ENCODE measurements at places on chromosomes 2 and 18.

- no peak for DNase-seq
Observed at GRCh38 chr18:6589923-6590322, 139.6 kb upstream of the ARHGAP28 start.

DNA sequence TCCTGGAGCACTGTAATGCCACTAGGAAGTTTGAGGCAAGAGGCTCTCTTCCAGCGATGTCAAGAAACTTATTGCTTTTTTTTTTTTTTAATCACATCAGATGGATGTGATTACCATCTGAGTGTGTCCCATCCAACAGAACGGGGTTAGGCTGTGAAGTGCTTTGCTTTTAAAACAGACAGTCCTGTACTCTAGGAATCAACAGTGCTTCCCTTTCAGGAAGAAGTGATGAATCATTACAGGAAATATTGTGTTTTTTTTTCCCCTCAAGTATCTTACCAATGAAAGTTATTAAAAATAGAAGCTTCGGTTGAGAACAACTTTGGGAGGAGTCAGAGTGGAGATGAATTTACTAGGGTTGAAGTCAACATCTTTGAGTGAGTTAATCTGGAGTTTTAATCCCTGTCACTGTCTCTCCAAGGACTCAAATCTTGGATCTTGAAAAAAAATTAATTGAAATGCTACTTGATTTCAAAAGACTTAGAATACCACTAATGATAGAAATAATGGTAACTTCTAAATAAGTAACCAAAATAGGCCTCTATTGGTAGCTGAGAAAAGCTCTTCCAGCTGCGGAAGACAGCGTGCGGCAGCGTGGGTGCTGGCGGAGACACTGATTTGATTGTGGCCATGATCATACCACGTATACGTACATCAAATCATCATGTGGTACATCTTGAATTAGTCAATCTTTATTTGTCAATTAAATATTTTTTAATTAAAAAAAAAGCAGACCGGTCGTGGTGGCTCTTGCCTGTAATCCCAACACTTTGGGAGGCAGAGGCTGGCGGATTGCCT, 45.5 kb downstream of the GATA6 start:
- peak; percentile 62 for DNase-seq

GRCh38 chr2:70964596-70965386, 13.6 kb upstream of the ANKRD53 start:
- DNase-seq = peak; percentile 70

- DNase-seq = no peak
Observed at GRCh38 chr18:70246061-70246466, 40.6 kb upstream of the RTTN start.

DNA sequence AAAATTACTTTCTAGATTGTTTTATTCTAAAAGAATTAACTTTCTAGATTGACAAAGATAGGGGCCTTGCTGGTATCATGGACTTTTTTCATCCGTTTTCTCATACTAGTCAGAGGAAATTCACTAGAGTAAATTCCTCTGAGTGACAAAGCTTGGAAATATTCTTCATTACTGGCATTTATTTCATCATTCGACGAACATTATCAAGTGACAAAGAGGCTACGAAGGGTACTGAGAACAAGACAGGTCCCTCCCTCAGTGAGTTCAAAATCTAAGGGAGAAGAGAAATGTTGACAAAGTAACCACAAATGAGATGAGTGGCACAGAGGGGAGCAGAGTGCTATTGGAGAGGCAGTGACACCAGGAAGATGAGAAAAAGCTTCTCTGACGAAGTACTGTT, 4.3 kb downstream of the EPG5 start:
- no peak for DNase-seq

DNA sequence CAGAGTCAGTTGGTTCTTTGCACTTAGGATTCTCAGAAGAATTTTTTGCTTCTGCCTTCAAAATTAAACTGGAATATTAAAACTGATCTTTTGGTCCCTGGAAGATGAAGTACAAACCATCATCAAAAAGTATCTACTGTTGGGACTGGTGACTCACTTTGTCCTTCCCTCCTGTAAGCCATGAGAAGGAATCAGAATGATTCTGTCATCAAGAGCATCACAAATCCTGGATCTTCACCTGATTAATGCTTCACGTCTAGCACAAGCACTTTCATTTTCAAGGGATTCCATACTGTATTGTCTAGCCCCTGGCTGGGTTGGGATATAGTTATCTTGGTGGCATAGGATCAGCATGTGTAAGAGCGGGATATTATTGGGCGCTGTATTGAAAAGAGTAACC, 69.3 kb upstream of the CYP1B1 start:
- DNase-seq = no peak

DNA sequence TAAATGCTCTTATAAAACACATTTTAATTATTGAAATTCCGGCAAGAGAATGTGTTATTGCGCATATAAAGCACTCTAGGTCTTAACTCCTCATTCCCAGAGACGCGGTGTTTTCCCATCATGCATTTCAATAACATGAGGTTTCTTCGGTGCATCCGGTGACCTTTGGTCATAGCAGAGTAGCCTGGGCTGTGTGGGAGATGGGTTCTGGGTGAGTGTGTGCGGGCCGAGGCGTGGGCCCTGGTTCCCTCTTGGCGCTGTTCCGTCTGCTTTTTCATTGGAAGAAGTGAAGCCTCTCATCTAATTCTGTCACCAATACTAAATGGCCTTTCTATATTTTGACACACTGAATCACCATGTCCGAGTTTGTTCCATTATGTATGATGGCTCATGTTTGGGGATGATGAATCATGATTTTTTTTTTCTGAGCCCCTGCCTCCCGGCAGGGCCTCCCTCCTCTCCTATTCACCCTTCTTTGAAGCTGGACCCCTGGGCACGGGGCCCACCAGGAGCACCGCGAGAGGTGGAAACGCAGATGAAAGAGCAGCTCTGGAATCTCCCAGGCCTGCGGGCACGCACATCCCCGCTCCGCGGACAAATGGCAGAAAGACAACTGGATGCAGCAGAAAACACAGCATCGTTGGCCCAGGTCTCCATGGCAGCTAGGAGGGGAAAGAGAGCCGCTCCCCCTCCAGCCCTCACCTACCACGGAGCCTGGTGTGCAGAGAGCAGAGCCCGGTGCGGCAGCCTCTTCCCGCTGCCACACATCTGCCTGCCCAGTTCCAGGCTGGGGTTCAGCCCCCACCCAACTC, 85.8 kb upstream of the HPCAL1 start:
- no peak for DNase-seq

DNA sequence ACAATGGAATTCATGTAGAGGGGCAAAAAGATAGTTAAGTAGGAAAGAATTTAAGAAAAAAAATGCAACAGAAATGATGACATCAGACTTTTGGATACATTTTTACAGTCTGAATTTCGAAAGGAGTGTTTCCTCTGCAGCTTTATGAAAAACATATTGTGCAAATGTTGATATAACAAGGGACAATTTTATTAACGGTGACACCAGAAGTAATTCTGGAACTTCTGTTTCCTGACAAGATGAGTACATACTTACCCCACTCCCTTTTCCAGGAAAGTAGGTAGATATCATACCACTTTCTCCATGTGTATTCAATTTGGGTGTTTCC, 369.6 kb downstream of the FBXO15 start:
- DNase-seq = no peak

DNA sequence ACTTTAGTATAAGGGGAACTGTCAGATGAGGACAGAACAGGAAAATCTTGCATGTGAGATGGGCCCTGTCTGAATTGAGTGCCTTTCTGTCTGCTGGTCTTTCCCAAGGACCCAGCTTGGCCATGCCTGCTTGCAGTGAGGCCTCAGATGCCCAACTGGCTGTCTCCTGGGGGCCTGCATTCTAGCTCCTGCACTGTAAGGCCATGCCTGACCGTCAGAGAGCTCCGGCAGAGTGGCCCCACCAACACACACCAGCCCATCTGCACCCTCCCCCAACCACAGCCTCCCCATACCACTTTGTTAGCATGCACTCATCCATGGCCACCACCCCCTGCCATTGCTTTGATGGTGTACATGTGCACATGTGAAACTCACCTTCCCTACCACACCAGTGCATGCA, 190.4 kb upstream of the RPRM start:
- no peak for DNase-seq

- DNase-seq = peak; percentile 62
Observed at GRCh38 chr2:219002395-219003266, 9.4 kb upstream of the CRYBA2 start.

- DNase-seq = peak; percentile 96
Observed at GRCh38 chr18:62425465-62426190, 97.2 kb upstream of the ZCCHC2 start.

DNA sequence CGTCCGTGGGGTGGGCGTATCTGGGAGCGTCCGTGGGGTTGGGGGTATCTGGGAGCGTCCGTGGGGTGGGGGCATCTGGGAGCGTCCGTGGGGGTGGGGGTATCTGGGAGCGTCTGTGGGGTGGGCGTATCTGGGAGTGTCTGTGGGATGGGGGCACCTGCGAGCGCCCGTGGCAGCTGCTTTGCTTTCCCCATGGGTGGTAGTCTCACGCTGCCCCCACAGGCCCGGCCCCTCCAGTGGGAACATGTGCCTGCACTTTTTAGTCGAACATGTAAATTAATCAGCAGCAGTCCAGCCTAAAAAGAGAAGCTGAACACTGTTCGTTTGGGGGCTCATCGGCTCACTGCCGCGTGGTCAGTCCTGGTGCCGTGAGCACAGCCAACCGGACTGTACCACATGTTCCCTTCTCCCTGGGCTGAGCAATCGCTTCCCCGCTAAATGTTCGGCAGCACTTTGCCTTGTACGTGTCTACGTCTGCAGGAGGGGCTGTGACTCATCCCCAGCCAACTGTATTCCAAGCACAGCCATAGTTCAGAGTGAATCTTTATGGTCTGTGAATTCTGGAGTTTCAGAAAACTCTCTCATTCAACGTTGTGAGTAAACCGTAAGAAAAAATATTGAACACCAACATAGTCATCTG, 271.5 kb downstream of the AGAP1 start:
- peak; percentile 60 for DNase-seq

DNA sequence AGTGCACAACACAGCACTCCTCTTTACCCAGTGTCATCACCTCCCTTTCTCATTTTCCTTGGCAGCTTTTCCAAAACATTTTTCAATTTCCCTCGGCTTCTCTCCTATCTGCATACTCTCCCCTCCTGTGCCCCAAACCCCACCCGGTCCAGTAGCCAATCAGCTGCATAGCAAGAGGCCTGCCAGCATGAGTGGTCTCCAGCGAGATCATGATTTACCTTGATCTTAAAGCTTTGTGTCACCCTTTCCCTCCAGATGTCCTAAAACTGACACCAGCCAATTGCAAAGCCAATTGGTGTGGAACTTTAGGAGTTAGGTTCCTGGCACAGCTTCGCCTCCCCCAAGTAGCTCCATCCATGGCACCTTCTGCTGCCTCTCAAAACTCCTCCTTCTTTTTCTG, 45.2 kb upstream of the SH3RF3 start:
- no peak for DNase-seq

GRCh38 chr2:41896186-41896846, 151.5 kb upstream of the PKDCC start:
- DNase-seq = no peak

GRCh38 chr2:239397931-239398471, 2.8 kb downstream of the HDAC4 start:
- DNase-seq = no peak

DNA sequence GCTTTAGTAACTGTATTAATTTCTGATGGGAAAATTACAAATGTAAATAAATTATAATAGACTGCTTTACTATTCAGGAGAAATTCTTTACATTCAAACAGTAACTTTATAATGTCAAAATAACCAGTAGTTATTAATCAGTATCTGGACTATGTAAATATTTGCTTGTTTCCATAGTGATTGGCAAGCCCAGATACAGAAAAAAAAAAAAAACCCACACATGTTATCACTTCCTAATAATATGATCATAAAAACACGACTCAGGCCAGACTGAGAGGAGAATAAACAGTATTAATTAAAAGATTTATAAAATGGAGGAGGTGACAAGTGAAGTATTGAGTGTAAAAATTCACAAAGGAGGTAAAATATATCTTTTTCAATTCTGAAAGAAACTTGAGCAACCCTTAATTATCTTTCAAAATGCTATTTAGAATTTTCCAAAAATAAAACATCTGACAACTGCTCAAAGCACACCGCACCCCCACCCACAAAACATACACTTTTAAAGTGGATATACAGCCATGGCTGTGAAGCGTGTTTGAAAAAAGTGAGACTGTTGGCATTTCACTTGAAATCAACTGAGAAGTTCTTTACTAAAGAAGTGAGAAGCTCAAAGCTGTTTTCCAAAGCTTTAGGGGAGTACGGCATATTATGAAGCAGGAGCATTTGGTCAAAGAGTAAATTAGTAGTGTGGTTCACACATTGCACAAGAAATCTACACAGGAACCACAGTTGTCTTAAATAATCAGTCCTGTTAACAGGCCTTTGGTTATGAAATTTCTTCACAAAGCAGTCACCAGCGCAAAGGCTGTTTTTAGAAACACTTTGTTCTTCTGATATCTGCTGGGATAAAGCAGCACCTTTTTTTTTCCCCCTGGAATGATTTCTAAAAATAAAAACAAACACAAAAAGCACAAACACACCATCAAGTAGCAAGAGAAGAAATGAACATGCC, 475.8 kb downstream of the TXNL1 start:
- DNase-seq = no peak

DNA sequence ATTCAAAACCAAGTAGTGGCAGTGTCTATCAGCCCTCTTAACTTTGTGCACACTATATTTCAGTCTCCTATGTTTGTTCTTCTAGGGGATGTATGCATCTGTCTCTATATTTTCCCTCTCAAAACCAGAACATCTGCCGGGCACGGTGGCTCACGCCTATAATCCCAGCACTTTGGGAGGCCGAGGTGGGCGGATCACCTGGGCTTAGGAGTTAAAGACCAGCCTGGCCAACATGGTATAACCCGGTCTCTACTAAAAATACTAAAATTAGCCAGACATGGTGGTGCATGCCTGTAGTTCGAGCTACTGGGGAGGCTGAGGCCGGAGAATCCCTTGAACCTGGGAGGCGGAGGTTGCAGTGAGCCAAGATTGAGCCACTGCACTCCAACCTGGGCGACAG, 9.9 kb upstream of the GAREM2 start:
- DNase-seq = no peak

- no peak for DNase-seq
Observed at GRCh38 chr18:36149514-36150289, 20.0 kb downstream of the ELP2 start.

- DNase-seq = no peak
Observed at GRCh38 chr18:478681-479080, 21.8 kb downstream of the COLEC12 start.

DNA sequence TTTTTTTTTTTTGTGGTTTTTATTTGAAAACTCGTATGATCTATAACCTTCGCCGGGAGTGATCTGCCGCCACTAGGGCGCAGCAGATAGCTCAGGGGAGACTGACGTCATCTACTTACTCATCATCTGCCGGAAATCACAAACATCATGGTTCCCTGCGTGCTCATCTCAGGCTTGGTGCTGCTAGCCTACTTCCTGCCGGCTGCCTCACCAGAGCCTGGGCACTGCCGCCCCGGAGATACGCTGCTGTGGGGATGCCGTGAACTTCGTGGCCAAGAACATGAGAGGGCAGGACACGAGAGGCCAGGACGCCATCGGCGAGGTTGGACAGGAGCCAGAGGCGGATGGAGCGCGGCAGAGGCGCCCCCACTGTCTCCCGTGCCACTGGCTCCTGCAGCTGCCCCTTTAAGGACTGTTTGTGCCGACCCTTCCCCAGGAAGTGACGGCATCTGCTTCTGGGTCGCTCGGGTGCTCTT, 68.8 kb downstream of the DOK6 start:
- no peak for DNase-seq
